ENCODE measurements at places on chromosomes 5 and 9. TPM values are rescaled to one million over a fixed set of nuclear protein-coding genes. Genes with fewer than 3 reads are reported as not detected.
A peak's percentile ranks its signal among the peaks of the same experiment; 100 is the strongest.

DNA sequence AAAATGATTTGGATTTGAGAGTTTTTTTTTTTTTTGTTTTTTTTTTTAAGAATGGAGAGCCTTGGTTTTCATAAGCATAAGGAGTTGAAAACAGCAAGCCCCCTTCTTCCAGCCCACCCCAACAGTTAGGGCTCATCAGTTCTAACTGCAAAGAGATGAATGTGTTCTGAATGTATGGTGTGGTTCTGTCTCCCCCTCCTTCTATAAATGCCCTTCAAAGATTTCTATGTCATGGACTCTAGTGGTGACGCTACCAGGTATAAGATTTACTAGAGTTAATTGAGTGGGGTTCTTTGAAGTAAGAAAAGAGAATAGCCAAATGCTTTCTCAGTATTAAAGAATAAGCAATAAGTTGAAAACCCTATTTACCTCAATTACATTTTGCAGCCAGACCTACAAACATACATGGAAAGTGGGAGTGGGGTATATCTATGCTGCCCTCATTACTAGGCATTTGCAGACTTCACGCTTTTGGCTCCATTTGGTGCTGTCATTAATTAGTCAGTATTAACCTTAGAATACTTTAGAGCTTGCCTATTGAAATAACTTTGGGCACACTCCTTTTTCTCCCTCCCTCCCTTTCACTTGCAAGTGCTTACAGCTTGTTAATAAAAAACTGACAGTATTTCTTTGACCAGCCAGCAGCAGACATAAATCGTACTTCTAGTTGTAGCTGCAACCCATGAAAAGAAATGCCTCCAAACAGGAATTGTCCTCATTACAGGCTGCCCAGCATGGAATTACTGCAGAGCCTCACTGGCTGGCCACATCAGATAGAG, 667.2 kb upstream of the ZNF608 start:
- DNase-seq: no peak

CYLC2 gene
- not detected for total RNA-seq

- DNase-seq: no peak
These were observed 124.4 kb upstream of the COL5A1 start for GRCh38 chr9:134517069-134517680.

DNA sequence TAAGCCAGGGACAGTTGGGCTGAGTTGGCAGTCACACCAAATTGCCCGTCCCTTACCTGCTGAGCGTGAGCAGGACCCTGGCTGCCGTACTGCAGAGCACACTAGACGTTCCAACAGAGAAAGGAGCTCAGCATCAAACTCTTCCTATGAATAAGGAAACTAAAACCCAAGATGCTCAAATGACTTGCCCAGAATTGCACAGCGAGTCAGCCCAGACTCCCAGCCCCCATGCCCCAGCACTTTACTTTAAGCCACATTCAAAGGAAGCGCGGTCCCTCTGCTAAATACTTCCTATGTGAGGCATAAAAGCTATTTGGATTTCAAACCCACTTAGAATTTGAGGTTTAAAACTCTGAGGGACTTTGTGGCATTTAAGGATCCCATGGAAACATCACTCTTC, 23.9 kb downstream of the PAX5 start:
- no peak for DNase-seq

RFESD gene
- total RNA-seq: 0.21 TPM

GDA gene
- total RNA-seq: 0.04 TPM

- no peak for DNase-seq
These were observed 630.6 kb upstream of the SEMA6A start for GRCh38 chr5:117204926-117205869.

PCDHB3 gene
- 1.9 TPM for total RNA-seq

SPATA31E1 gene
- total RNA-seq: not detected

GRCh38 chr9:107208121-107208520, 75.0 kb upstream of the RAD23B start:
- peak; percentile 29 for DNase-seq

ACOT12 gene
- total RNA-seq: not detected

GRCh38 chr9:89801742-89802670, 197.2 kb downstream of the GADD45G start:
- DNase-seq: no peak

All from kidney epithelial cell (primary cell).